Endothelial cell of coronary artery (primary cell): ENCODE measurements at places on chromosomes 3 and 15. TPM values are rescaled to one million over a fixed set of nuclear protein-coding genes. Genes with fewer than 3 reads are reported as not detected.

Gene C3orf22
- not detected in 2 replicates for total RNA-seq

Gene HTD2
- total RNA-seq: 3.8 and 5.5 TPM in 2 replicates

Gene ATOSA
- 21.7 and 31.8 TPM in 2 replicates for total RNA-seq

Gene KY
- total RNA-seq: not detected in 2 replicates

Gene MKRN3
- total RNA-seq: 1.2 TPM in 1 of 2 replicates, not detected in the other

Gene GOLGA6A
- not detected in 2 replicates for total RNA-seq

Gene GP9
- total RNA-seq: not detected in 2 replicates

Gene PPP4R2
- 66.3 and 72.5 TPM in 2 replicates for total RNA-seq

Gene ERICH6
- under 0.01 TPM in 1 of 2 replicates, not detected in the other for total RNA-seq

Gene CYP1A2
- not detected in 2 replicates for total RNA-seq

Gene GREM1
- total RNA-seq: 0.09 and 0.19 TPM in 2 replicates

Gene NEK10
- 3.4 and 9.0 TPM in 2 replicates for total RNA-seq

Gene ACTRT3
- 3.3 and 4.3 TPM in 2 replicates for total RNA-seq

Gene SH2D7
- total RNA-seq: not detected in 2 replicates

Gene SYNPR
- total RNA-seq: not detected in 2 replicates

Gene KBTBD13
- not detected in 2 replicates for total RNA-seq

Gene STAC
- total RNA-seq: 0.18 and 0.75 TPM in 2 replicates

Gene MCF2L2
- 0.38 and 1.2 TPM in 2 replicates for total RNA-seq

Gene CHRNA5
- total RNA-seq: 2.6 and 4.4 TPM in 2 replicates

Gene KLHL40
- not detected in 2 replicates for total RNA-seq

Gene TMEM212
- not detected in 2 replicates for total RNA-seq

Gene CTXND1
- not detected in 2 replicates for total RNA-seq

Gene SSUH2
- under 0.01 TPM in 1 of 2 replicates, not detected in the other for total RNA-seq

Gene C3orf85
- not detected in 2 replicates for total RNA-seq
